ENCODE measurements at places on chromosomes 6 and 20.
A peak's percentile ranks its signal among the peaks of the same experiment; 100 is the strongest.

DNA sequence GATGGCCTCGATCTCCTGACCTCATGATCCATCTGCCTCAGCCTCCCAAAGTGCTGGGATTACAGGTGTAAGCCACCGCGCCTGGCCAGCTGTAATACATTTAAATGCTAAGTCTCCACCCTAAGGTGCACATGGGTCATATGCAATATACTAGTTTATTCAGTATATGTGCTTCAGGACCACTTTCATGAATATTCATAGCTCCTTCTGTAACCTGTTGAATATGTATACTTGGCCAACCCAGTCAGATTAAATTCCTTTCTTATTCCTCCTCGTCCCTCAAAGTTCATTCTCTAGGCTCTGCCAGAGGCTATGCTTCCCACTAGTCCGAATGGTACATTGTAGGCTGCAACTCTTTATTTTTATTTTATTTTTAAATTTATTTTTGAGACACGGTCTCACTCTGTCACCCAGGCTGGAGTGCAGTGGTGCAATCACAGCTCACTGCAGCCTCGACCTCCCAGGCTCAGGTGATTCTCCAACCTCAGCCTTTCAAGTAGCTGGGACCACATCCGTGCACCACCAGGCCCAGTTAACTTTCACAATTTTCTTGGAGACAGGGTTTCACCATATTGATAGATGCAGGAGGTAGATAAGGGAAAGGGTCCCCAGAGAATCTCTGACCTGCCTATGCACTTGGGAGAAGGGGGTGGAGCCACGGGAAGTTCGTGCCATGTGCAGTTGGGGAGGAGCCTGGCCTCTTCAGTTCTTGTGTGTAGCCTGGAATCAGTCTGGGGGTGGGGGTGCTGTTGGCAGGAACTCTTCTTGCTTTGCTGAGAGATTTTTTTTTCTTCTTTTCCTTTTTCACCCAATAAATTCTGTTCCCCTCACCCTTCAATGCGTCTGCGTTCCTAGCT, 41.3 kb upstream of the DDR1 start:
- no peak for DNase-seq

GRCh38 chr6:97085772-97086171, 161.2 kb downstream of the KLHL32 start:
- no peak for DNase-seq

DNA sequence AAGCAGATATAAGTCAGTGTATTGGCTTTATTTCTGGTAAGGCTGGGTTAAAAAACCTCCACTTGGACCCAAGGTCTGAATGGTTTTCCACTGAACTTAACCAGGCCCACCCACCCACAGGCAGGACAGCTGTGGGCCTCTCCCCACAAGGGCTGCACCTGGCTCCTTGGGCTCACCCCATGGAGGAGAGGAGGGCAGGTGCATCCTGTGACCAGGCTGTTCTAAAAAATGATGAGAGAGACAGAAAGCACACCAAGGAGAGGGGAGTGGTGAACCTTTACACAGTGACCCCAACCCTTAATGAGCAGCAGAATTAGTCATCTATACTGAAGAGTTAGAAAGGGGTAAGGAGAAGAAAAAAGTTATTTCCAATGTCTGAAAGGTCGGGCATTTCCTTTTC, 34.5 kb upstream of the DUSP22 start:
- DNase-seq, result no peak

DNA sequence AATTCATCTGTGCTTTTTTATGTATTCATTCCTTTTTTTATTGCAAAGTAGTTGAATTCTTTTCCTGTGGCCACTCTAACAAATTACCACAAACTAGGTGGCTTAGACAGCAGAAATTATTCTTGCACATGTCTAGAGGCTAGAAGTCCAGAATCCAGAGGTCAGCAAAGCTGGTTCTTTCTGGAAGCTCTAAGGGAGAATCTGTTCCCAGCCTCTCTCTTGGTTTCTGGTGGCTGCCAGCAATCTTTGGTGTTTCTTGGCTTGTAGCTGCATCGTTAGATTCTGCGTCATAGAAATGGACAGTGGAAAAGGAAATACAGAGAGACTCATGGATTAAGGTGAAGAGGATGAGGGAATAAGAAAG, 39.3 kb downstream of the GSTA2 start:
- DNase-seq, result no peak

DNA sequence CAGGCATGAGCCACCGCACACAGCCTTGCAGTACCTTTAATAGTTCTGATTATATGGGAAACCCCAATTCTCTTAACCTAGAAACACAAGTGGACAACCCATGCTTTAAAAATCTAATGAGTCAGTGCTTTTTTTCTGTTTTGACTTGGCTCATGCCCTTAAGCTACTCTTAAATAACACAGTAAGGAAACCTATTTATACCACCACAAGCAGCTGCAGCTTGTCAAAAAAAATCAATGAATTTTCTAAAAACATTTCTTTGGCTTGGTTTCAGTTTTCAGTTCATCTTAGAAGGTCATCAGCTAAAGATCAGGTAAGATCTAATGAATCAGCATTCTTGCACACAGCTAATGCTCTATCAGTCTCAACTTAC, 124.1 kb upstream of the DST start:
- peak; percentile 92 for DNase-seq

- no peak for DNase-seq
Observed at GRCh38 chr6:44626616-44627015, 239.1 kb downstream of the CDC5L start.

DNA sequence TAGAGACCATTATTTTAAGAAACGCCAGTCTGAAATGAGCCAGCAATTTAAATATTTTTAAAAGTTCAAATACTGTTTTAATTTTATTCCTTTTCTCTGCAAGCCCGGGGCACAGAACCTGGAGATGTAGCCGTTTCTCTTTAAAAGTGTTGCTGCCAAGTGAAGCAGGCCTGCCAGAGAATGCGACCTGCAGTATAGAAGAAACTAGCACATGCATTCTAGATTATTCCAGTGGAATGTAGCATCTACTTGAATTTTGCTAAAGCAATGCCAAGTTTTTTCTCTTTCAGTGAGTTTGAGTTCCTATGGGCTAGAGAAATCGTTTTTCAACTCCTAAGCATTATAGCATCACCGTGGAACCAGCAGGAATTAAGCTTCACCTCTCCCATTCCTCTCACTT, 101.3 kb downstream of the QRSL1 start:
- DNase-seq, result no peak

GRCh38 chr6:95785785-95786184, 208.4 kb downstream of the MANEA start:
- DNase-seq, result no peak

DNA sequence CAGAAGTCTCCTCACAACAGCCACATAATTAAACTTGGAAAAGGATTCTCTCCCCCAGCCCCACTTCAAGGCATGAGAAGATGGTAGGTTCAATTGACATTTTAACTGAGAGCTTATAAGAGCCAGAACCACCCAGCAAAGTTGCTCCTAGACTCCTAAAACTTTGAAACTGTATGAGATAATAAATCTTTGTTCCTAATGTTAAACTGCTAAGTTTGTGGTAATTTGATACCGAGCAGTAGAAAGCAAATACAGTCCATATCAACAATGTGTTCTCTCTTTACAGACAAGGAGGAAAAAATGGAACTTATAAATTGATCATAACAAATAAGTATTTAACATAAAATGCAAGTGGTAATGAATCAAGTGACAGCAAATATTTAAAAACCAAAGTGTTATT, 831.8 kb downstream of the MAFB start:
- no peak for DNase-seq

DNA sequence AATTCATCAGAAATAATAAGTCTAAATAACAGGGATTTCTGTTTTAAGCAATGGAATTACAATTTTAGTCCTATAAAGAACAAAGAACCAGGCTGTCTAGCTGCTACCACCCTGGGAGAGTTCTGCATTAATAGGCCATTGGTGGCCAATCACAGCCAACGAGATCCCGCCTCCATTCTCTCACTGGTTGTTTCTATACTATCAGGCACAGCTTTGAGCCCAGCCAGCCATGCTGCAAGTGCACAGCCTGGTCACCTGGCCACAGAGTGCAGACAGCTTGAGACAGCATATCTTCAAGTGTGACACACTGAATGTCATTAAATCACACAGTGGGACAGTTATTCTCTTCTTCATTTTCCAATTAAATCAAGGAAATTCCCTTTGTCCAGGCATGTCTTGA, 16.1 kb upstream of the RAB22A start:
- DNase-seq, result no peak

- DNase-seq, result no peak
Observed at GRCh38 chr6:36125575-36125974, 4.7 kb upstream of the MAPK13 start.

GRCh38 chr6:2861060-2861821, 19.6 kb upstream of the SERPINB1 start:
- DNase-seq, result no peak

DNA sequence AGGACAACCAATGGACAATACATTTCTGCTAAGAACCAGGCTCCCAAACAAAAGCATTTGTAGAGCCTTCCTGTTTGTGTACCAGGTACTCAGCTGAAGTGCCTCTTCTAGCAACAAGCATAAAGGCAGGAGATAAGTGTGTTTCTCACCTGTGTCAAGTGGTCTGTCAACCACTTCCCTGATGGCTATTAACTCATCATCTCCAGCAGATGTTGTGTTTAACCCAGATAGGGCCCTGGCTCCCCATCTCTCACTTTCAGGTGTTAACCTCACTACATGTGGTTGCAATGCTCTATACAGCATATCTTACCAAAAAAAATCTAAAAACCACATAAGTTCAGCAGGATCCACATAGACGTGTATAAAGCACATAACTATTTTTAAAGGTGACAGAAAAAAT, 9.6 kb upstream of the IL17A start:
- DNase-seq, result no peak

- DNase-seq, result no peak
Observed at GRCh38 chr6:73801652-73802268, 105.8 kb downstream of the CD109 start.

- DNase-seq, result no peak
Observed at GRCh38 chr6:169961772-169962561, 210.5 kb downstream of the ERMARD start.

- DNase-seq, result no peak
Observed at GRCh38 chr20:38840053-38840893, 34.8 kb downstream of the PPP1R16B start.

- no peak for DNase-seq
Observed at GRCh38 chr6:167951781-167952511, 45.5 kb upstream of the KIF25 start.

GRCh38 chr20:10661261-10661660, 12.5 kb downstream of the JAG1 start:
- no peak for DNase-seq

DNA sequence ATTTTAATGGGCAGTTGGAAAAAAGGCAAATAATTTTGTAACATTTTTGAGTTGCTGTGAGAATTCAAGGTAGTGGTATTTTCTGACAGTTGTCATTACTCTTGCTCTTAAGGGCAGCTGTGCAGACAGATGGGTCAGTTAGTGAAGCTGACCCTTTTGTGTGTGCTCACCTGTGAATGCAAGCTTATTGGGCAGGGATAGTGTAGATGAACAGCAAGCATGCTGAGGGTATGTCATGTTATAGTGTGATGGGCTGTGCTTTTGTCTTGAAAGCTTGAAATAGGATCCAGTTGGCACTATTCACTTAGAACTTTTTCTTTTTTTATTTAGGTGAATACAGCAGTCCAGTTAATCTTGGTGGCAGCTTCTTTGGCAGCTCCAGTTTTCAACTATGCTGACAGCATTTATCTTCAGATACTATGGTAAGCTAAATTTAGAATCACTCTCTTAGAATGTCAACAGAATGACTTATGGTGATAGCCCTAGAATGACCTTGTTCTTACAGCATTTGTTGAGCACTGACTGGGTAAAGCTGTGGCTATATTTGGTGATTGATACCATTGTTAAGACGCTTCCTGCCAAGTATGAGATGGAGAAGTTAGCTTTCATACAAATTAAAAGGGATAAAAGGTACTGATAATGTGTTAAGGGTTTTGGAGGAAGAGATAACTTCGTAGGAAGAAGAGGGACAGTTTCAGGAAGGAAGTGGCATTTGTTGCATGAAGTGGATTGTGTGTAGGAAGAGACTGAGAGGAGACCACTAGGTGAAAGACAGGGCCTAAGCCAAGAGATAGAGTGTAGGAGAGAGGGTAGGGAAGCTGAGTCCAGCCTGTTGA, 19.5 kb downstream of the LRRN4 start:
- DNase-seq, result no peak

- no peak for DNase-seq
Observed at GRCh38 chr6:161458201-161458951, 184.5 kb upstream of the AGPAT4 start.

GRCh38 chr6:151100326-151100725, 139.4 kb upstream of the AKAP12 start:
- DNase-seq, result no peak

- no peak for DNase-seq
Observed at GRCh38 chr6:99993146-99993532, 884 bp downstream of the MCHR2 start.

- DNase-seq, result no peak
Observed at GRCh38 chr6:17600527-17601385, 654 bp downstream of the FAM8A1 start.

DNA sequence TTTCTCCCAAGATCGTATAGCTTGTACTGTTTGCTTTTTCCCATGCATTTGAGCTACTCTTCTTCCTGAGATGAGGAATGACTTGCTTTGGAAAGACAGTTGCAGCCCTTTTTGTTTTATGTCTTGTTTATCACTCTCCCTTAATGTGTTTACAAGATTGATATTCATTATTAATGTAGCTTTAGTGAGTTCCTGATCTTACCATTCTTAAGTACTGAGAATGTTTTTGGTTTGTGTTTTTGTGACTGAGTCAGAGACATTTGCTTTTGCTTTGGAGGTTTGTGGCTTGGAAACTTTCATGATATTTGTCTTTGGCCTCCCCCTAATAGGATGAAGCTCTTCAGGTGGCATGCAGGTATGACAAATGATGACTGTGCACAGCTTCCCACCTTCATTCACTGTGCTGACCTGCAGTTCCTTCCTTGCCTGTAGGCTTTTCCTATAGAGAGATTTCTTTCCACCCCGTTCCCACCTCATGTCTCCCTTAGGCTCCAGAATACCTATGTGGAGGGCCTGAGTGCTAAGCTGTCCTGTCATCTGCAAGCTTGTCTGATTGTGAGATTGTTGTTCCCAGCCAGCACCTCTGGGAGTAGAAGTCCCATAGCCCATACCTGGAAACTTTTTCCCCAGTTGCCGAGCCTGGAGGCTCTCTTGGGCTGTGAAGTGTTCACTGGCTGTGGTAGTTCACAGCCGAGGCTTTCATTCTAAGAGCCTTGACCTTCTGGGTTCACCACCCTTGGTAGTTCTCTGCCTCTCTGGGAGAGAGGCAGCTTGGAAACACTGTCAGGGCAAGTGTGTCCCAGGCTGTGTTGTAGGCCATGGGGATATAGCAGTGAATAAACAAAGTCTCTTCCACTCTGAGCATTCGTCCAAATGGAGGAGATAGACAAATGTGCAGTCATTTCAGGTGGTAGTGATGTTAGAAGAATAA, 27.1 kb downstream of the CDS2 start:
- no peak for DNase-seq

- DNase-seq, result no peak
Observed at GRCh38 chr6:68575765-68576439, 59.2 kb upstream of the ADGRB3 start.

GRCh38 chr6:72084992-72085569, 198.7 kb downstream of the RIMS1 start:
- no peak for DNase-seq

- no peak for DNase-seq
Observed at GRCh38 chr6:39867592-39867991, 66.7 kb downstream of the MOCS1 start.
